ENCODE measurements at places on chromosomes 4 and X. TPM values are rescaled to one million over a fixed set of nuclear protein-coding genes. Genes with fewer than 3 reads are reported as not detected.

UBA1 gene
- 79.5 TPM for polyA plus RNA-seq

CC2D2A gene
- 13.0 TPM for polyA plus RNA-seq

WAS gene
- 1.5 TPM for polyA plus RNA-seq

ANKRD50 gene
- 3.0 TPM for polyA plus RNA-seq

JCHAIN gene
- polyA plus RNA-seq, result 0.36 TPM

LANCL3 gene
- 0.11 TPM for polyA plus RNA-seq

CFAP99 gene
- polyA plus RNA-seq, result not detected

GC gene
- polyA plus RNA-seq, result 0.07 TPM

RAB39B gene
- polyA plus RNA-seq, result 0.63 TPM

USP17L17 gene
- not detected for polyA plus RNA-seq

NOX1 gene
- not detected for polyA plus RNA-seq

EVC2 gene
- 2.0 TPM for polyA plus RNA-seq

CDK16 gene
- polyA plus RNA-seq, result 104 TPM

AKAP4 gene
- polyA plus RNA-seq, result not detected

IL21 gene
- polyA plus RNA-seq, result not detected

- no peak for DNase-seq
These were observed 733 bp downstream of the CCNA2 start for GRCh38 chr4:121822796-121823504.

DNA sequence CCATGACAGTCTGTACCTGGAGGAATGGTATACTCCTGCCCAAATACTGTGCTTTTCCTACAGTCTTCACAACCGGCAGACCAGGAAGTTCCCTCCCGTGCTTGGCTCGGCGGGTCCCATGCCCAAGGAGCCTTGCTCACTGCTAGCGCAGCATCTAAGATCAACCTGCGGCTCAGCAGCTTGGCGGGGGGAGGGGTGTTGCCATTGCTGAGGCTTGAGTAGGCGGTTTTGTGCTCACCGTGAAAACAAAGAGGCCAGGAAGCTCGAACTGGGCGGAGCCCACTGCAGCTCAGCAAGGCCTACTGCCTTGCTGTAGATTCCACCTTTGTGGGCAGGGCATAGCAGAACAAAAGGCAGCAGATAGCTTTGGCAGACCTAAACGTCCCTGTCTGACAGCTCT is 152.7 kb downstream of the TEX11 start:
- peak; percentile 25 for DNase-seq

DNA sequence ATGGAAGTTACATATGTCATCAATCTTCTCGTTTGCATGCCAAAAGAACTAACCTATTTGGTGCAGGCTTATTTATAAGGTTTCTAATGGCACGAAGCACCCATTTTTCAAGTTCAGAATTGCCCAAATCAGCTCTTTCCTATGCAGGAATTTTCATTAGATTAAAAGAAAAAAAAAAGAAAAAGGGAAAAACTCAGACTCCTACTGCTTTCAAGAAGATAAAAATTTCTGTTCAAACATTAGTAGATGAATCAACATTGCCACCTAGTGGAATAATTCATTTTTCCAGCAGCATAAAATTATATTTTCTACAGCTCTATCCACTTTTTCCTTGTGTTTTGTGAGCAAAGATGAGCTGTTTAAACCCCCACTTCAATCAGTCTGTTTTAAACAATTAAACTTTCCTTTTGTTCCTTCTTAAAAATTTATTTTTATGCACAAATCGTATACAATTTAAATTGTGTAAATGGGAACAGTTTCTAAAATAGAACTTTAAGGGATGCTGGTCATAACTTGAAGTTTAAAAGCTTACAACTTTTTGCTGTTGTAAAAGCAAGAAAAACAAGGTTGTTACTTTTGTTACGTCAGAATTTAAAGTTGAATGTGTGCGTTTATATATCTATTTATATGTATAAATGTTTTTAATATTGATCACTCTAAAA is 309.9 kb downstream of the ARAP2 start:
- no peak for DNase-seq

- no peak for DNase-seq
These were observed 268.8 kb upstream of the RASGEF1B start for GRCh38 chr4:81740487-81740886.

DNA sequence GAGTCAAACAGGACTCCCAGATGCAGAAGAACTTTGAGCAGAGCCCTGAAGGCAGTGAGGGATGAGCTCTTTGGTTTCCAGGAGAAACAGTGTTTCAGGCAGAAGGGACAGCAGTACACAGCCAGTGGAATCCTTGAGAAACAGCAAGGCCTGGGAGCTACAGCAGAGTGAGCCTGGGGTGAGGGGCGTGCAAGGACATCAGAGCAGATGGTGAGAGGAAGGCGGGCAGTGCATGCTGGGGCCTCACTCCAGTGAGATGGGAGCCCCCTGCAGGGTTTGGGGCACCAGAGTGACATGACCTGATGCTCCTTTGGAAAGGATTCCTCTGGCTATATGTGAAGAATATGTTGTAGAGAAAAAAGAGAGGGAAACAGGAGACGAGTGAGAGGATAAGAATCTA is 98.1 kb upstream of the EGFL6 start:
- no peak for DNase-seq

GRCh38 chr4:2322841-2323240 is 60.9 kb upstream of the MXD4 start:
- no peak for DNase-seq

GRCh38 chrX:101220662-101221260 is 1.2 kb downstream of the DRP2 start:
- DNase-seq, result no peak

- DNase-seq, result peak; percentile 90
These were observed 10.4 kb upstream of the TSPYL2 start for GRCh38 chrX:53071604-53072417.

DNA sequence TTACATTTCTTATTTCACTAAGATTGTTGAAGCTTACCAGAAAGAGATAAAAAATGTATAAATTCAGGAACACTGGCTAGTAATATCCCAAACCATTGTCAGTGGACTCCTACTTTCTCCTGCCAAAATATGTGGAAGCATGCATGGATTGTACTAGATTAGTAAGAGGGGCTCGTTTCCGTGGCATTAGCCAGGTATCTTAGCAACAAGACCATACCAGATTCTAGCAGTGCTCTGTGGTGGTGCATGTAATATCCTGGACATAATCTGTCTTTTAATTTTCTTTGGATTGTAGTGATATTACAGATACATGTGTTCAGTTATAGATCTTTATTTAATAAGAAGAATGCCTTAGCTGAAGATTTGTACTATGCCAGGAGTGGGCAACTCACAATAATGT is 371.9 kb upstream of the PITX2 start:
- no peak for DNase-seq

GRCh38 chr4:113979148-113979904 is at the start of gene ARSJ:
Gene ARSJ (minus strand): TSS chr4:113979647. CDS start chr4:113978834, 813 bp downstream.
- DNase-seq, result peak; percentile 83

DNA sequence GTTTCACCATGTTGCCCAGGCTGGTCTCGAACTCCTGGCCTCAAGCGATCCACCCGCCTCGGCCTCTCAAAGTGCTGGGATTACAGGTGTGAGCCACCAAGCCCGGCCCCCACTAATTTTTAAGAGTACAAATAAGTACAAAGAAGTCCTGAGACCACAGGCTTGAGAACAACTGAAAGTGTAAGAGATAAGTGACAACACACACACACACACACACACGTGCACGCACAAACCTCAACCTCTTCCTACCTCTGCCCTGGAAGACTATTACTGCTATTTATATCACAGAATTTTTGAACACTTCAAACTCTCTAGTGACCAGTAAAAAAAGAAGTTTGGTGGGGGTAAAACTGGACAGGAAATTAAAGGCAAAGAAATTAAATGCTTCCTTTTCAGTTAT is 7.5 kb downstream of the KLHL15 start:
- no peak for DNase-seq

GRCh38 chrX:153888344-153888743 is 2.4 kb upstream of the L1CAM start:
- no peak for DNase-seq

GRCh38 chrX:40144576-40144975 is 46.8 kb upstream of the BCOR start:
- DNase-seq, result no peak

DNA sequence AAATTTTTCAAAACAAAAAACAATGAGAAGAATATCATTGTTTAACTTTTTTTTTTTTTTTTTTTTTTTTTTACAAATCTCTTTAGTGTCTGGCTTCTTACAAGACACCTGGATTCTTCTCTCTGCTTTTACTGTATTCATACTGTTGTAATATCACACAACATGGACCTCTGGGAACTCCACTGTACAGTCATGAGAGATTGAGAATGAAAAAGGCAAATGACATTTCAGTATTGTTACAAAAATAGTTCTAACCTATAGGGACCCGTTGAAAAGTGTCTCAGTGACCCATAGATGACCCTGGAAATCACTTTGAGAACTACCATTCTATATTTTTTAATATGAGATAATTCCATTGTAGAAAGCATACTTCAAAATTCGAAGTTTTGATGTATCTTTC is 124.4 kb downstream of the SLIT2 start:
- no peak for DNase-seq

DNA sequence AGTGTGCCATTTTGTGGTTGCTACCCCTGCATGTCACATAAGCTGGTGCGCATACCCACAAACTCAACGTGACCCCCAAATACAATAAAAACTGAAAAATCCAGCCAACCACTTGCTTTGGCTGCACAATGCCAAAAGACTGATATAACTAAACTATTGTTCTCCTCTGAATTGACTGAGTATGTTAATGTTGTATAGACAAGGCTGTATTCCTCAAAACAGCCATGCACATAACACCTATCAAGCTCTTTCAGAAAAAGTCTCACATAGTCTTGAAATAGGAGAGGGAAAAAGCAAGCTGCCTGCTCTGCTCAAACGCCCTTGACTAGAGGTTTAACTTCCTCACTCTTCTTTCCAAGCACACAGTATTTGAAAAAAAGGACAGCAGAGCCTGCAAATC is 126.4 kb upstream of the NOCT start:
- DNase-seq, result no peak

GRCh38 chr4:62204136-62204535 is 1004.0 kb downstream of the ADGRL3 start:
- DNase-seq, result no peak

GRCh38 chr4:128107766-128108165 is 46.7 kb downstream of the LARP1B start:
- no peak for DNase-seq

GRCh38 chrX:96361844-96362243 is 322.8 kb upstream of the DIAPH2 start:
- DNase-seq, result no peak

- no peak for DNase-seq
These were observed 219.9 kb downstream of the SHOX start for GRCh38 chrX:850471-850916.

GRCh38 chrX:45164021-45164621 is 36.6 kb downstream of the DIPK2B start:
- DNase-seq, result peak; percentile 60

DNA sequence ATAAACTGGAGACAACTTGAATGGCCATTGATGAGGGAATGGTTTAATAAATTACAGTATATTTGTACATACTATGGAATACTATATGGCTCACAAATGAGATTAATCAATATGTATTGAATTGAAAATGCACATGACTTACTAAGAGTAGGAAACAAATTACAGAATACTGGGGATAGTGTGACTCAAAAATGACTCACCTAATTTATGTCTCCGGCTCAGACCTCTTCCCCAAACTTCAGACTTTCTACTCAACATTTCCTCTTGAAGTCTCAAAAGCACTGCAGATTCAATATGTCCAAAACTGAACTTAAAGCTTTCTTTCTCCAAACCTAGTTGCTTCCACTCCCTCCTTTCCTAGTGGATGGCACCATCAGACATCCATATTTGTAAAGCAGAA is 28.8 kb upstream of the GRIA3 start:
- DNase-seq, result no peak

DNA sequence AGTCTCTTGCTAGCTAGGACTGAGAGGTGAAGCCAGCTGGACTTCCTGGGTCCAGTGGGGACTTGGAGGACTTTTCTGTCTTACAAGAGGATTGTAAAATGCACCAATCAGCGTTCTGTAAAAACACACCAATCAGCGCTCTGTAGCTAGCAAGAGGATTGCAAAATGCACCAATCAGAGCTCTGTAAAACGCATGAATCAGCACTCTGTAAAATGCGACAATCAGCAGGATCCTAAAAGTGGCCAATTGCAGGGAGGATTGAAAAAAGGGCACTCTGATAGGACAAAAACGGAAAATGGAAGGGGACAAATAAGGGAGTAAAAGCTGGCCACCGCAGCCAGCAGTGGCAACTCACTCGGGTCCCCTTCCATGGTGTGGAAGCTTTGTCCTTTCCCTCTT is 65.6 kb upstream of the DUSP21 start:
- DNase-seq, result no peak

DNA sequence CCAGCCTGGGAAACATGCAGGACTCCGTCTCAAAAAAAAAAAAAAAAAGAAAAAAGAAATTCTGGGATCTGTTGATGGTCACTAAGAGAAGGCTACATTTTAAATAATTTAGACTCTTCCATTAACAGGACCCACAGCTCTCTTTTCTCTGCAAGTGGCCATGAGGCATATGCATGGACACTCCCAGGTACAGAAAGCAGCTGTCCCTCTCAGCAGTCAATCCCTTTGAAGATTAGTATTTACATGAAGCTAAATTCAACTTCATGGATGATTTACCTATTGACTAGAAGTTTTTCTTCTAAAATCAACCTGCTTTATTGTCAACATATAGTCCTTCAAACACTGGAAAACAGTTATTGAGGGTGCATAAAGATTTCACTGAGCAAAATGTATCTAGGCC is 139.9 kb downstream of the CPEB2 start:
- no peak for DNase-seq

GRCh38 chrX:31199840-31200114 is 127.9 kb upstream of the FTHL17 start:
- no peak for DNase-seq

DNA sequence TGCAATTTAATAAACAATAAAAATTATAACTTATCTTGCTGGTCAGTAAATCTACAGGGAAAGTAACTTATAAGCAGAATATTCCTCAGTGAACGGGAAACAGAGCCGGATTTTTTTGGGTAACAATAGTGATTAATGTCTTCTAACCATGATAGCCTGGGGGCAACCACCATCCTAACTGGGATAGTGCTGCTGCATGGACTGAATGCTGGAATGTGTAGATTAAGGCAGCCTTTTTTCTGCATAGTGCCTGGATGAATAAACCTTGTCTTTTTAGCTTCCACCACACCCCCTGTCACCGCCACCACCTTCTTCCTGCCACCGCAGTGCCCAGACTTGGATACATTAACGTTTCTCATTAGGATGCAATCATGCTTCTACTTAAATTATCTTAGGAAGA is 83.6 kb upstream of the LNX1 start:
- DNase-seq, result no peak
